Stimulated activated CD4-positive, alpha-beta T cell treated with anti-CD3 and anti-CD28 coated beads, Interleukin-15, amount 100 ng/mL, for 1 hour (primary cell): ENCODE measurements at places on chromosomes 2 and 18.

DNA sequence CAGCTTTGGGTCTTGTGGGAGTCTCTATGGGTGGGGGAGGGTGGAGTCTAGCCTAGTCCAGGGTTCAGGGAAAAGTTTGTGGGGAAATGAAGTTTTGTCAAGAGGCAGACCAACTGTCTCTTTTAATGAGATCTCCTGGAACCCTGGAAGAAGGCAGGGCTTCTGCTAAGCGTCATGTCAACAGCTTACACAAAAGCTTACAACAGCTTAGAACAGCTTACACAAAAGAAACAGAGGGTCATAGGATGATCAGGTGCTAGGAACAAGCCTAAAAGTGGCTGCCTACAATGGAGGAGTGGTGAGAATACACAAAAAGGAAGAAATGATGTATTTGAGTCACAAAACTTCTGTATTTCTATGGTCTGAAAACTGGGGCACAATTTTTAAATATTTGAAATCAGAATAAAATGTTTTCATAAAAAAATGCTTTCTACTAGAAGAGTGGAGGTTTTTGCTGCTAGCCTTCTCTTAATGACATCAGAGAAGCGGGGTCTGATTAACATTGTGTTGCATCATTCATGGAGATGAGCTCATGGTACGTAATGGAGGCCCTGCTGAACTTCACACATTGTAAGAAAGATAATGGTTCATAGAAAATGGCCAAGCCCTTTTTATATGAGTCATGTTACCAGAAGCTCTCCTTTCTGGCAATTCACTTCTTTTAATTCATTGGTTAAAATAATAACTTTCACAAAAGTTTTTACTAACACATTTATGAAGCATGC, 351.0 kb downstream of the PIK3C3 start:
- no peak for DNase-seq

- DNase-seq: no peak
These were observed 345.1 kb downstream of the DYSF start for GRCh38 chr2:71798266-71799012.

- no peak for DNase-seq
These were observed 73.9 kb upstream of the TTC27 start for GRCh38 chr2:32553829-32554432.

DNA sequence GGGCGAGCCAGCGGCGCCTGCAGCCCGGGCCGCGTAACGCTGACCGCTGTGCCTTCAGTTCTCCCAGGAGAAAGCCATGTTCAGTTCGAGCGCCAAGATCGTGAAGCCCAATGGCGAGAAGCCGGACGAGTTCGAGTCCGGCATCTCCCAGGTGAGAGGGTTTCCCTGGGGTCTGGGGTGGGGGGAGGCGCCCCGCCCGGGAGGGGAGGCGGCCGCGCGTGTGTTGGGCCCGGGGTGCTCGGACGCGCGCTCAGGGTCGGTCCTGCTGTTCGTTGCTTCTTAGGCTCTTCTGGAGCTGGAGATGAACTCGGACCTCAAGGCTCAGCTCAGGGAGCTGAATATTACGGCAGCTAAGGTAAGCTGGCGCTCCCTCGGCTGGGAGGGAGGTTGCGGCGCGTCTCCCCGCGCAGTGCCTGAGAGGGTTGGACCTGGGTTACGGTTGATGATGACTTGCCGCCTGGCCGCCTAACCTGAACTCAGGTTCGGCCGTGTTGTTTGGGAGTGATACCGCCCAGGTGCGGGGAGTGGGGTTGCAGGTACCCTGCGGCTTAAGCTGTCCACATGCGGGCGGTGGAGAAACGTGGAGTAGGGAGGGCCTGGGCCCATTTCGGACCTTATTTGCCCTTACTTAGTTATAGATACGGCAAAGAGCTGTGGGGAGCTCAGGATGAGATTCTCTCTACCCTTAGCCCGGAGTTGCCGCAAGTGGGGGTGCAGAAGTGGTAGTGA, 638 bp downstream of the RPS7 start:
- no peak for DNase-seq

DNA sequence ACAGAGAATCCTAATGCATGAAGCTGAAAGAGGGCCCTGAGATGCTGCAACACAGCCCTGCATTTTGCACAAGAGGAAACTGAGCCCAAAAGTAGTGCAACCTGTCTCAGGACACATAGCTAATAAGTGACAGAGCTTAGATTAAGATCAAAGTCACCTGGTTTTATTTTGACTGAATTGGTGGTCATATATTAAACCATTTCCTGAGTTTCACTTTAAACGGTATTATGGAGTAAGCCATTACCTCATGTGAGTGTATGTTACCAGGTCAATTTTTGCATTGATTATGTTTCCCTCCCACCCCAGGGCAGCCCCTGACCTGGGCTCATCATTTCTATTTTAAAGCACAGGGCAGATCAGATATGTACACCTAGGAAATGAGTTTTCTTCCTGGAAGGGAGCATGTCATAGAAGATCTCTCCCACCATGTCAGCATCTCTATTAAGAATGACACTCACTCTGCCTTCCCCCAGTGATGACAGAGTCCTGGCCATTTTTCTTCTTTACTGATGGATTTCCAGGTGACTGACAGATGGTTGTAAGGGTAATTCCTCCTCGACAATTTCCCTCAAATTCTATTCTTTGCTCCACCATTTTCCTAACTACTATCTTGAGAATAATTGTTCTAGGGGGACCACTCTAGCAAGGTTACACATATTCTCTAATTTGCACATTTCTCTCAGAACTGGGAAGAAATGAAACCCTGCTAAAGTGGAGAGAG, 441.3 kb upstream of the SLC14A2 start:
- no peak for DNase-seq

DNA sequence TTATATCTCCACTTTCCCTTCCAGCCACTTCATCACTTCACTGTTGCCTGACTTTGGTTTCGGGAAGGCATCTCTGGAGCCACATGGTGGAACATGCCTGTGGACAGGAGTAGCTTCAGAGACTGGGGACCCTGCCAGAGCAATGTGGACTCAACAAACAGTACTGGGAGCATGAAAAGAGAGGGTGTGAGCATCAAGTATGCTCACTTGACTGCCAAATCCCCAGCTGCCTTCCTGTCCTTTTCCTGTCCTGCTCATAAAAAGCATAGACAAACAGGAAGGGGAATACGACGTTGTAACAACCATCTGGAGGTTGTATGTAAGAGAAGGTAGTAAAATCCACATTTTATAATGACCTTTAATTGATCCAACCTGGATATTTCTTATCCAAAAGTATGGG, 61.3 kb upstream of the CSRNP3 start:
- no peak for DNase-seq

DNA sequence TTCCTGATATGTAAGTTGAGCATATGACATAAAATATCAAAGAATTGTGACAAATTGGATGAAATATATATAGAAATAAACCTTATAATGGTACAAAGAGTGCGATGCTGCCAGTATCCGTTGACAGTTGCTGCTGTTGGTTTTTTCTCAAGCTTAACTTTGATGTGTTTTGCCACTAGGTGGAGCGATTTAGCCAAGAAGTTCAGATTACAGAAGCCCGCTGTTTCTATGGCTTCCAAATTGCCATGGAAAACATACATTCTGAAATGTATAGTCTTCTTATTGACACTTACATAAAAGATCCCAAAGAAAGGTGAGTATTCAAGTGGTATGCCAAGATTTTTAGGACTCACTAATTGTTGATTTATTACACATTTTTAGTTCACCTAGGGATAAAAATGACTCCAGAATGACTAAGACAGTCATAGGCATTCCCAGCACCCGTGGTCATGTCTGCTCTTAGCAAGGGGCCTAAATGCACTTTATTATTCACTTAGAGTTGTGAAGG, 2.1 kb downstream of the RRM2 start:
- DNase-seq: no peak

DNA sequence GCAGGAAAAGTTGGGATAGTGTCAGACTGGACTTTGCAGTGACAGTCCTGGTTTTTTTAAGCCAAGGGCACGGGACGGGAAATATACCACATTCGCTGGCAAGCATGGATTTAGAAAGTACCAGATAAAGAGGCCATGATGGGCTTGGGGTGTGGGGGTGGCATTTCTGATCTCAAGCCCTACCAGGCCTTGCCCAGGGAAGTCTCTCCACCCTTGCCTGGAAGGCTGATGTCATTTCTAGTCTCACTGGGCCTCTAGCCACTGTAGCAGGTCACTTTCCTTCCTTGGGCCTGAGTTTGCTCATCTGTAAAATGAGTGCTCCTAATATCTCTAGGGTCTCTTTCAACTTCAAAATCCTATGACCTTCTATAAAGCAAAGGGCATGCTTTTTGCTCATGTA, 1.8 kb downstream of the ZBTB7C start:
- DNase-seq: no peak

GRCh38 chr18:11064106-11064505, 85.3 kb downstream of the PIEZO2 start:
- no peak for DNase-seq

GRCh38 chr18:668260-668659, 10.8 kb downstream of the TYMS start:
- no peak for DNase-seq

GRCh38 chr2:133717497-133717896, 149.2 kb upstream of the NCKAP5 start:
- DNase-seq: no peak

- DNase-seq: no peak
These were observed 111.3 kb upstream of the TLK1 start for GRCh38 chr2:171271971-171272436.
